ENCODE measurements at places on chromosomes 3 and 15.

DNA sequence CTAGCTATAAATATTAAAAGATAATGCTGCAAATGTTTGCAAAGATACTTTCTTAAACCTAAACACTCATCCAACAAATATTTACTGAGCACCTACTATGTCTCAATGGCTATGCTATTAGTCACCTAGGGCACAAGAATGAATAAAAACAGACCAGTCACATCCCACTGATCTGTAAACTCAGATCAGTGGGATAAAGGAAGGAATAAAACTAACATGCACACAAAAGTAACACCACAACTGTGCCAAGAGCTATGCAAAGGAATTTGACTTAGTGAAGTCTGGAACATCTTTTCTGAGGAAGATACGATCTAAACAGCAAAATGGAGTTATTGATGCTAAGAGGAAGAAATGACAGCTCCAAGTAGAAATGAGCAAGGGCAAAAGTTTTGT, 56.6 kb downstream of the CBLB start:
- no peak for DNase-seq

- peak; percentile 93 for DNase-seq
Observed at GRCh38 chr15:58770857-58771620, at the start of gene MINDY2. Gene MINDY2 (plus strand): TSS chr15:58771302. CDS start chr15:58771396, 94 bp downstream.

- DNase-seq: no peak
Observed at GRCh38 chr3:104520228-104520655, 846.5 kb upstream of the ALCAM start.

DNA sequence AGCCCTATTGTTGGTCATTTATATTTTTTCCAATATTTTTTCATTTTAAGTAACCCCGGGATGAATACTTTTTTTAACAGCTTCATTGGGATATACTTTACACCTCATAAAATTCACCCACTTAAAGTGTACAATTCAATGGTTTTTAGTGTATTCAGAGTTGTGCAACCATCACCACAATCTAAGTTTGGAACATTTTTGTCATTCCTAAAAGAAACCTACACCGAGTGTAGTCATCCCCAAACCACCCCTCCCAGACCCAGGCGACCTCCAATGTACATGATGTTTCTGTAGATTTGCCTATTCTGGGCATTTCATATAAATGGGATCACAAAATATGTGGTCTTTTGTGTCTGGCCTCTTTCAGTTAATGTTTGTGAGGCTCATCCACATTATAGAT, 118.3 kb upstream of the FRMD4B start:
- DNase-seq: no peak

DNA sequence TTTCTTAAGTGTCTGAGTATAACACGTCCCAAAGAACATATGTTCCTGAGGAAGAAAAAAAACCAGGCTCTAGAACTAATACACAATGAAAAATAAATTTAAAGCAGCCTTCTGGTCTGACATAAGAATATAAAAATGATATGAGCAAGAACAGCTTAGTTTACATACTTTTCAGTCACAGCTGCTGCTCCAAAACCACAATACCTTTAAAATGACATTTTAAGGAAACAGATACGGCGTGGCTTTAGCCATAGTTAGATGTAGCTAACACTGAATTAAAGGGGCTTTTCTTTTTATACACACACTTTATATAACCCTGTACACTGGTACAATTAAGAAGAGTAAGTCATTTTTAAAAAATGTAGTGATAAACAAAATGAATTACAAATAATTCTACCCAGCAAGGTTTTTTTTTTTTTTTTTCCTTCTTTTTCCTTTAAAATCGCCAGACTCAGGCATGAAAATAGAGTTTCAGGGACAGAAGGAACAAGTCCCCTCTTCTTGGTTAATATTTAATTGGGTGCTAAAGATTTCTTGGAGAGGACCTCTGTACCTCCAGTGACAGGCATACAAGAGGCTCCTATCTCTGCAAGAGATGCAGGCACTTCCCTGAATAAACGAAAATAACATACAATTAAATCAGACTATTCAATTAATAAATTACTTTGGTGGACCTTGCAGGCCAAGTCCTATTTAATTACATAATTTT, 265.6 kb downstream of the FOXP1 start:
- DNase-seq: no peak

GRCh38 chr3:14587740-14588360, 47.7 kb upstream of the GRIP2 start:
- no peak for DNase-seq

DNA sequence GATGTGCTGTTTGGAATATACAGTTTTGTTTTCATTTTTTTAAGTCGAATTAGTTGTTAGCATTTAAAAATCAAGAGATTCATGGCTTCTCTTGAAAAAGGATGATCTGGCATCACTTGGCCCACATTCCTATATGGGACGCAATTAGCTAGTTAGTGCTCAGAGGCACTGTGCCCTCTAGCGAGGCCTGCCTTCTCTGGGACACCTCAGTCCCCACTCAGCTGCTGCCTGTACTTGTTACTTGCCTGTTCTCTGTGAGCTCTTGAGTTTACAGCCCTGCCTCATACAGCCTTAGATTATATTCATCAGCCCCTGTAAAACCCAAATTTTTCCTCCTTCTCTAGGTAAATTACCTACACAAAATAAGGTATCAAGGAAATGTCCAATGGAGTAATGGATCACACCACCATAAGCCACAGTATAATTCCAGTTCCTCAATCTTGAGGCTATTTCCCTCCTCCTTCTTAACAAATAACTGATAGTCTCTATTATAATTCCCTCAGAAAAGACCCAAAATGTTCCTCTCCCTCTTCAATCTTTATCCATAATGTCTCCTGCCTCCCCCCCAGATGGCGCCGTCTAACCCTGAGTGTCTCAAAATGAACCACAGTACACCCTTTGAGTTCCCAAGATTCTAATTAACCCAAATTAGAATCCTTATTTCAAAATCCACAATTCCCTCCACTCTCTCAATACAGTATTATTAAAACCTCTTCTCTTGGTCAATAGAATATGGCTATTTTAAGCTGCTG, 2.7 kb downstream of the ZMAT3 start:
- DNase-seq: peak; percentile 21

GRCh38 chr15:80503319-80503952, 99.3 kb downstream of the ARNT2 start:
- DNase-seq: no peak

- no peak for DNase-seq
Observed at GRCh38 chr15:65580287-65580686, 30.6 kb downstream of the INTS14 start.

GRCh38 chr3:156459434-156459833, 95.5 kb downstream of the SSR3 start:
- DNase-seq: no peak

DNA sequence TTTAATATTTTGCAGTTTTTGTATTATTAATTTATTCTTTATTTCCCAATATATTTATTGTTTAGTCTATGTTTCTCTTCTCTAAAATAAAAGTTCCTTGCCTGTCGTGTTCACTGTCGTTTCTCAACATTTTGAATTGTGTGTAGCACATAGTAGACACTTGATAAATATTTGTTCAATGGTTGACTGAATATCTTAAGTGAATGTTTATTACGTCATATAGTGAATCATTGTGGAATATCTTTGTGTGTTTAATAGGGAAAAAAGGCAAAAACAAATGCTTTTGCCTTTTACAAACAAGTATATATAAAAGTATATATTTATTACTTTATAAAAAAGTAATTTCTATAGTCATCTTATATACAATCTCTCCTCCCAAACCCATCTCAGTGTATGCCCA, 572.3 kb downstream of the EPHA3 start:
- no peak for DNase-seq

DNA sequence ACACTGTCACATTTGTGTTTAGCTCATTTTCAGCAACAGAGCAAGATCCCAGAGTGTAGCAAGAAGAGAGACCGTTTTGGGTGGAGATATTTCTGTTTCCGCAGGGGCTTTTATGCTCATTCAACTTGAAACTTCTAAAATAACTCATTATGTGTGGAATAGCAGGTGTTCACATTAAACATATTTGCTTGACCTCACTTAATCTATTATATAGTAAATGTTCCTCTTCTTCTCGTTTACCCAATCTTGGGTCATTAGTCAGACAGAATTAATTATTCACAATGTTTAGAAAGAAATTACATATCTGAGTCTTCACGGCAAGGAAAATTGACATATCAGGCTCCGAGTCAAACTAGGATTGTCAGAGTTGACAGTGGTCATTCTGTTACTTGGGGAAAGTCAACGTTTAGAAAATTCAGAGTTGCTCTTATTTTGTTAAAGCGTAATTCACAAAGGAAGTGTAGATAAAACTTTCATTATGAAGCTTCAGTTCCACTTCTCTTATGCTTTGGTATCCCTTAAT, 222.9 kb downstream of the TPRG1 start:
- DNase-seq: no peak

GRCh38 chr3:54760201-54760600, 167.7 kb downstream of the LRTM1 start:
- DNase-seq: no peak

- no peak for DNase-seq
Observed at GRCh38 chr3:2771193-2771592, 339.0 kb downstream of the IL5RA start.

GRCh38 chr3:18843188-18843587, 305.1 kb upstream of the KCNH8 start:
- DNase-seq: no peak

DNA sequence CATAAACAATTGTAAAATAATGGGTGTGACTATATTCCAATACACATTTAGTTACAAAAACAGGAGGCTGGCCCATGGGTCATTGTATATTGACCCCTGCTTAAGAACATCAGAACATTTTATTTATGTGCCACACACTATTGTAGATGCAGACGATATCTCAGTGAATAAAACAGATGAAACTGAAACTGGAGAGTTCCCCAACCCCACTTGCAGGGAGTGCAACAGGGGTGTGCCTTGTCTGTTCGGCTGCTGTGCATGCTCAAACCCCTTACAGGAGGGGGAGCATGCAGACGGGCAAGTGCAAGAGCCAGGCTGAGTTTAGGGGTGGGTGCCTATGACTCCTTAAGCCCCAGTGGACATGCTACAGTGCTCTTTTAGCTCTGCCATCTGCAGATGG, 509.6 kb downstream of the IGSF11 start:
- DNase-seq: no peak

DNA sequence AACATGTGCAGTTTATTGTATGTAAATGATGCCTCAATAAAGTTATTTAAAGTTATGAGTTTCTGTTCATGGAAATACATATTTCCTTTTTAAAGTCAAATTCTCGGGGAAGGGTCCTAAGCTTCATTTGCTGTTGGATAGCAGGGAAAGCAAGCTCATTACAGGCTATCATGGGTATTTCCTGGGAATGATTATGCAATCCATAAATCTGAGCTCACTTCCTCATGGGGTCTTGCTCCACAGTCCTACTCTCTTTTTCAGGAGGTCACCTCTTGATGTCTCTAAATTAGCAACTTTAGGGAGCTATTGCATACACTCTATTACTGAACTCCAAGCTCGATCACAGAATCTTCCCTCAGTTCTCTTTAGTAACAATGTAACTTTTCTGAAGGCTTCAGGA, 69.9 kb upstream of the TP63 start:
- DNase-seq: no peak

DNA sequence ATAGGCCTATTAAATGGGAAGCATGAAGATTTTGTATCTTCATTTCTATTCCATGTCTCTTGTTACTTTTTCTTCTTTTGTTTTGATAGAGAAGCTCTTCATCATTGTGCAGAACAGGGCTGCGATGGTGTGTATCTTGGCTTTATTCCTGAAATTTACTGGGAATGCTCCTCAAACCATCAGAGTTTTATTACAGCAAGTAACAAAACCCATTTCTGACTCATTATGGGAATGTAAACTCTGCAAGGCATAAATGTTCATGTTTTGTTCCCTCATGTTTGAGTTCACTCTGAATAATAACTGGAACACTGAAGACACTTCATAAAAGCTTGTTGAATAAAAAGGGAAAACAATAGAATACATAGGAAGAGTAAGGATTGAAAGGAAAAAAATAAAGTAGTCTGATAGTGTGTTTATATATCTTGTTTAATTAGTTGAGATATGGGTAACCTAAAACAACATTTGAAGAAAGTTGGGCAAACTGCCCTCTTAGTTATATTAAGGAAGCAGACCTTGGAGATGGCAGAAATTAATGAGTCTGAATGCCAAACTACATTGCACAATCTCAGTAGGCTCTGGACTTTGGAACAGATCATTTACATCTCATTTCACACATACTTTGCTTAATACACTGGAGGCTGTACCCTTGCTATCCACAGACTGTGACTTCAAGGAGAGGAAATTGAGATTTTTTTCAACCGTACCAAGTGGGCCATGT, 521.5 kb downstream of the GRM7 start:
- DNase-seq: no peak

DNA sequence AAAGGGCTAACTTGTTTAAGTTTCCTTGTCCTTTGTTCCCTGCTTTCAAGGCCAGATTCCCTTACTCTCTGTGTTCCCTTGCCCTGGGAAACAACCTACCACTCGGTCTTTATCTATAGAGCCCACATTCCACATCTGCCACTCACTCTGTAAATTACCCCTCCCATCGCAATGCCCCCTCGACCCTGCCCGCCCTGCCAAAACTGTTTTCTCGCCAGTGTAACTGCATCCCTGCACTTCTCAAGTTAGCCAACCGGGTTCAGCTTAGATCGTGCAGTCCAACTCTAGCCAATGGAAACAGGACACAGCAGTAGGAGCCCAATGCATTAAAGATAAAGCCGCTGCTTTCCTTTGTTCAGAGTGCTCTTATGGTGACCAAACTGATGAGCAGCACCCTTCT, 263.6 kb downstream of the TBL1XR1 start:
- no peak for DNase-seq

DNA sequence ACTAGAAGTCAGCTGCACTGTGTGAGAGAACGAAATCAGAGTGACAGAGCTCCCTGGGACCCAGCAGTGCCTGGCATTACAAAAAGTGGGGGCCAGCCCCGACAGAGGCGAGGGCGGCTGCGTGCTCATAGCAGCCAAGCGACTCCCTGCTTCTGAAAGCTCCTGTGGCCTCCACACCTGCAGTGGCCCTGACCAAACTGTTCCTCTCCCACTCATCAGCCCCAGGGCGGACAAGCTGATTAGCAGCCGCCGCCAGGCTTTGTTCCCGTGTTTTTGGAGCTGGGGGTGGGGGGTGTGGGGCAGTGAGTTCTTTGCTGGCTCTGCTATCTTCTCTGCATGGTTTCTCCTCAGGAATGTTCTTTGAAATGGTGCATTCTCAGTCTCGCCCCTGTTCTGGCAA, 58.1 kb downstream of the DGKG start:
- DNase-seq: no peak

GRCh38 chr15:59396211-59396610, 23.5 kb upstream of the MYO1E start:
- no peak for DNase-seq

GRCh38 chr15:64767203-64767602, 8.2 kb downstream of the RBPMS2 start:
- DNase-seq: no peak

All from CD4-positive, alpha-beta T cell treated with Interleukin-6 at 100 ng/mL for 8 hours (primary cell).